ENCODE measurements at places on chromosomes 6 and 20. TPM values are rescaled to one million over a fixed set of nuclear protein-coding genes. Genes with fewer than 3 reads are reported as not detected.

GRCh38 chr20:36808317-36809257 is 35.0 kb upstream of the DSN1 start:
- peak; percentile 62 for DNase-seq

DNA sequence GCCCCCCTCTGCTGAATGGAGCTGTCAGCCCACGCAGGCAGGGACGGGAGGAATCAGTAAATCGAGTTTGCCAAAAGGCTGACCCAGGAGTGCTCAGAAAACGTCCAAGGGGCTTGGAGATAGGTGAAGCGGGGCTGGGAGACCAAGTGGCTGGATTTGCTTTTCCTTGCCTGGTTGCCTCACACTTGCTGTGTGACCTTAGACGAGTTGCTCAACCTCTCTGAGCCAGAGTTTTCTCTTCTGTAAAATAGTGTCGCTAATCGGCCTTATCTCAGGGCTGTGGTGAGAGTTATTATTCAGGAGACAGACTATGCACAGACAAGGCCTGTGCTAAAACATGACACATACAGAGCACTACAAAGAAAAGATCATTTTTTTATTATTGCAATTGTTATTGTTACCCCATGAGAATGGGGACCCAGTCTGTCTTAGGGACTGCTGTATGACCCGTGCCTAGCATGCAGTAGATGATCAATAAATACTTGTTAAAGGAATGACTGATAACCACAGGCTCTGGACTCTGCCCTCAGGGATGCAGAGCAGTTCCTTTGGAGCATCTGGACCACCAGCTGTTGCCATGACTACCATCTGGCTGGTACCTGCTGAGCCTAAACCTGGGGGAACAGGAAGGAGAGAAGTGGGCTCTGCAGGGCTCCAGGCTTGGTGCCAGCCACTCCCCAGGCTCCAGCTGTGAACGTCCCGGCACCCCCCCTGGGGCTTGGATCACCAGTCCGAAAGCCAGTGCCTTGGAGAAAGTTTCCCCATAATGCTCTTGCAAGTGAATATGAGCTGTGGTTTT is 901 bp downstream of the KCNK15 start:
- no peak for DNase-seq

- DNase-seq: no peak
Measured at GRCh38 chr6:13116155-13116554, 212.2 kb downstream of the TBC1D7 start.

- DNase-seq: no peak
Measured at GRCh38 chr6:97626671-97627441, 343.8 kb upstream of the MMS22L start.

LY6G6C gene
- total RNA-seq: not detected

DNA sequence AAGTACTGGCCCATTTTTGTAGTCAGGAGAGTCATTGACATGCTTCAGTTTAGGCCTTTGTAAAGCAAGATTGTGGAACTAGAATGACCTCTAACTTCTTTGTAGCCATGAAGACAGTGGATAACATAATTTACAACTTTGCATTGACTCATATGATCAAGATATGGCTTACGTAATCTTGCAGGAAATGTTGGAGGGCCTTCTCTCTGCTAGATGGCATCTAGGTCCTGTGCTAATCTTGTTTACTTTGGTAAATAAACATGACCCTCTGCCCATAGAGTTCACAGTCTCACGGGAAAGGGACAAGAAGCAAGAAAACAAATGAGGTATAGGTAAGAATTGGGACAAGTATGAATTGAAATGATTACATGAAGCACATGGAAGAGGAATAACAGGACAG is 355.2 kb upstream of the ARID1B start:
- no peak for DNase-seq

- DNase-seq: no peak
Measured at GRCh38 chr6:6678185-6678671, 89.7 kb downstream of the LY86 start.

RIPPLY2 gene
- not detected for total RNA-seq

DNA sequence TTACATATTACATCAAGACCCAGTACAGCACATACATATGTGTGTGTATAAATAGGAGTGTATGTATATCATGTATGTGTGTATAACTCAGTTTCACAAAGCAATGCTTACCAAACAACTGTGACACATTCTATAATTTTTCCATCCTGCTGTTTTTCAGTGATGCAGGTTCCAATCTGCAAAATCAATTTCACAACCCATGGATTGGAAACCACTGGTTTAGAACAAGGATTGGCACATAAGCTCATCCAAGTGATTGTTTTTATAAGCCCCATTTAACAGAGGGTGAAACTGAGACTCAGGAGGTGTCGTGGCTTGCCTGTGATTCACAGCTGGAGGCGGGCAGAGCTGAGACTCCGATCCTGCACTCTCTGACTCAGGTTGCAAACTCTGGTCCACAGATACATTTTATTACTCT is 158.2 kb downstream of the ZMYND8 start:
- no peak for DNase-seq

FRK gene
- not detected for total RNA-seq

LPA gene
- not detected for total RNA-seq

DNA sequence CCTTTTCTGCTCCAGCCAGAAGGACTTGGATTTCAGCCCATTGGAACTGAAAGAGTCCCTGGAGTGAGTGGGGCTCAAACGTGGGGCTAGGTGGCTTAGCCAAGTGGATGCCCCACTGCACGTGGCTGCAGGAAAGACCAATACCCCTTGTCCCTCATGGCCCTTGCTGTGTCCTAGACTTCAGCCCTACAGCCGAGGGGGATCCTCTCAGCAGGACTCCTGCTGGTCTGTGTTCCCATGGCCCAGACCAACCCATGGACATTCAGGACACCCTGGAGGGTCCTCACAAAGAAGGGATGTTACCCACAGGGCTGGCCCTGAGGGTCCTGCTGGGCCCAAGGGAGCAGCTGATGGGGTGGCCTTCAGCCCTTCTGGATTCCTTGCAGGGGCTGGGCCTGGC is 30.0 kb upstream of the PHACTR3 start:
- no peak for DNase-seq

SLPI gene
- total RNA-seq: not detected

- DNase-seq: no peak
Measured at GRCh38 chr6:16824845-16825685, 63.8 kb upstream of the ATXN1 start.

DNA sequence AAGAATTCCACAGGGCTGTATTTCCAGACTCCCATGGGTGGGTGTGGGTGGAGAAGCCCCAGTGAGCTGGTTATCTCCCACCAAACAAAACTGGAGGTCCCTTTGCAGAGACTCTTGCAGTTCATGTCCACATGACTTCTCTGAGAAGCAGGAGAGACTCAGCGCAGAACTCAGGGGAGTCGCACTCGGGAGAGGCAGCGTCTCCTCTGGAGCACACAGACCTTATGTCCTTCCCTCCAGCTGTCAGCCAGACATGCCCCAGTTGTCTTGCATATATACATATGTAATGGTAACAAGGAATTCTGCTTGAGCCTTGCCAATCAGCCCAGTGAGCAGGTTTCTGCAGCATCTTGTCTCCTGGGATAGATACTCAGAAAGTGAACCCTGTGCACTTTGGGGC is 23.8 kb downstream of the MYT1 start:
- no peak for DNase-seq

GRCh38 chr6:168169624-168170023 is 90.6 kb upstream of the FRMD1 start:
- DNase-seq: no peak

GABRR1 gene
- total RNA-seq: not detected

ULBP1 gene
- 0.41 TPM for total RNA-seq

CRISP3 gene
- not detected for total RNA-seq

APCDD1L gene
- total RNA-seq: not detected

DNA sequence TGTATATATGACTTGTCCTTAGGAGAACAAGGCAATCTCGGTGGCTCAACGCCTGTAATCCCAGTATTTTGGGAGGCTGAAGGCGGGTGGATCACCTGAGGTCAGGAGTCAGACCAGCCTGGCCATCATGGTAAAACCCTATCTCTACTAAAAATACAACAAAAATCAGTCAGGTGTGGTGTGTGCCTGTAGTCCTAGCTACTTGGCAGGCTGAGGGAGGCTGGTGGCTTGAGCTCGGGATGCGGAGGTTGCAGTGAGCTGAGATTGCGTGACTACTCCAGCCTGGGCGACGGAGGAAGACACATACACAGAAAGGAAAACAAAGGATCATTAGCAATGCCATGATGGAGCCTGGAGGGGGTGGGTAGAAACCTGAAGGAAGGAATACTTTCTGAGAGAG is 166.6 kb upstream of the RREB1 start:
- DNase-seq: no peak

- DNase-seq: no peak
Measured at GRCh38 chr20:45917790-45918141, 5.8 kb upstream of the PLTP start.

OVOL2 gene
- total RNA-seq: not detected

DNA sequence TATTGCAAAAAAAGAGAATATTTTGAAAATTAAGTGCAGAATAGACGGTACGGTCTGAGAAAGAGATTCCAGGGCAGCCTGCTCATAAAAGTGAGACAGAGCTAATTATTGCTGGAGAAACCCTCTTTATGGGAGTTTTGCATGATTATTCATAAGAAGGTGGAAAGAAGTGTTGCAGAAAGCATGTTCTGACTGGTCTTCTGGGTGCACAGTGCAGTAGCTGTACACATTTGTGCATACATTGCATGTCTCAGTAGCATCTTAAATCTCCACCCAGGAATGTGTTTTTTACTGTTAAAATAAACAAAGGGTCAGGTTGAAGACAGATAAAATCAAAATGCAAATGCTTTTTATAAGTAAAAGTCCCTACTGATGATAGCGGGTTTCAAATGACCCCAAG is 1813.6 kb upstream of the DEFB115 start:
- DNase-seq: no peak

DCBLD1 gene
- 2.0 TPM for total RNA-seq

LHFPL5 gene
- not detected for total RNA-seq

GRCh38 chr6:52566201-52566600 is 10.7 kb downstream of the TRAM2 start:
- no peak for DNase-seq

STXBP5 gene
- 19.6 TPM for total RNA-seq

DNA sequence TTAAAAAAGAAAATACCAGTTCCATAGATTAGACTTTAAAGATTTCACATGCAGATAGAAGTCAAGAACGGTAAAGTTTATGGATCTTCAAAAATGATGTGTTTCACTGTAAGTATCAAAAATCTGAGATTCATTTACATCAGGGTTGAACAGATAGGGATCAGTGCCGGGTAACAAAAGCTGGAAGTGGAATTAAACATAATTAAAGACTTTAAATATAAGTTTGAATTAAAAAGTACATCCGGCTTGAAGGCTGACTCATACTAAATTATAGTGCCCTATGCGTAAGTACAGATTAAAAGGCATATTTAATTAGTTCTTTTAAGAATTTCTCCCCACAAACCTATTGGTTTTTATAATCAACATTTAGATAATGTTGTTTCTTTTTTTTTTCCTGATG is 312.7 kb downstream of the PRL start:
- DNase-seq: no peak

DNA sequence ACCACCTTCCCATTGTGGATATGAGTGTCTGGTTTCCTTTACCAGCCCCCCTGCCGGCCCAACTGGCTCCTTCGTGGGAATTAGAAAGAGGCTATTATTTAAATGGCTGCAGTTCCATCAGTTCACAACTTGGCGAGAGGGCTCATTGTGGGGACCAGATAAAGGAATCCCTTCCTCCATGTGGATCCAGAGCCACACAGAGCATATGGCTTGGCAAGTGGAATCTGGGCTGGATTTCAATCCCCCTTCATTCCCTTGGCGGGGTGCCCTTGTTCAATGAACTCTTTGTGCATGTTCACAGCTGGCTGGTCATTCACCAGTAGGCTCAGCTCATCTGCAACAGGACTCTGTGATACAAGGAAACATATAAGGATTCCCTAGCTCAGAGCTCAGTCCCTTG is 140.6 kb downstream of the OPN5 start:
- no peak for DNase-seq

All from CD8-positive, alpha-beta T cell (primary cell).